ENCODE measurements at places on chromosomes 12 and 14. TPM values are rescaled to one million over a fixed set of nuclear protein-coding genes. Genes with fewer than 3 reads are reported as not detected.

The TEX52 gene
- total RNA-seq, result not detected

The TMEM119 gene
- total RNA-seq, result 1.9 TPM

The CABP1 gene
- not detected for total RNA-seq

The PPP1R1A gene
- not detected for total RNA-seq

The PPTC7 gene
- 3.7 TPM for total RNA-seq

The TDRD9 gene
- not detected for total RNA-seq

The SALL2 gene
- 0.06 TPM for total RNA-seq

The SLC8A3 gene
- not detected for total RNA-seq

The SMCO2 gene
- total RNA-seq, result 0.33 TPM

The BATF gene
- not detected for total RNA-seq

The KRT83 gene
- not detected for total RNA-seq

The ACTN1 gene
- total RNA-seq, result 127 TPM

The HOXC4 gene
- total RNA-seq, result 1.9 TPM

The SENP1 gene
- 29.2 TPM for total RNA-seq

The NEUROD4 gene
- not detected for total RNA-seq

The PAPLN gene
- not detected for total RNA-seq

The ST8SIA1 gene
- total RNA-seq, result 8.9 TPM

The C14orf180 gene
- not detected for total RNA-seq

The ENTPD5 gene
- 2.9 TPM for total RNA-seq

The RHNO1 gene
- 71.0 TPM for total RNA-seq

The HHIPL1 gene
- total RNA-seq, result 0.14 TPM

The NXPH4 gene
- total RNA-seq, result 5.6 TPM

The RAPGEF3 gene
- total RNA-seq, result 2.0 TPM

The SLC25A21 gene
- total RNA-seq, result not detected

The ANKRD33 gene
- total RNA-seq, result not detected

The ADAM20 gene
- not detected for total RNA-seq

The DTD2 gene
- total RNA-seq, result 43.1 TPM

The VDR gene
- total RNA-seq, result 5.6 TPM

The BCL11B gene
- total RNA-seq, result 0.90 TPM
